ENCODE measurements at places on chromosomes 6 and 20. TPM values are rescaled to one million over a fixed set of nuclear protein-coding genes. Genes with fewer than 3 reads are reported as not detected.

Gene PSMB8
- total RNA-seq = 337 TPM

Gene TINAG
- total RNA-seq = not detected

Gene SLC17A5
- total RNA-seq = 3.1 TPM

Gene SPATA25
- 0.63 TPM for total RNA-seq

Gene HAO1
- total RNA-seq = not detected

Gene PBOV1
- total RNA-seq = not detected

Gene FRK
- 0.05 TPM for total RNA-seq

Gene COL9A3
- 0.21 TPM for total RNA-seq
